ENCODE measurements at places on chromosomes 12 and 14.

DNA sequence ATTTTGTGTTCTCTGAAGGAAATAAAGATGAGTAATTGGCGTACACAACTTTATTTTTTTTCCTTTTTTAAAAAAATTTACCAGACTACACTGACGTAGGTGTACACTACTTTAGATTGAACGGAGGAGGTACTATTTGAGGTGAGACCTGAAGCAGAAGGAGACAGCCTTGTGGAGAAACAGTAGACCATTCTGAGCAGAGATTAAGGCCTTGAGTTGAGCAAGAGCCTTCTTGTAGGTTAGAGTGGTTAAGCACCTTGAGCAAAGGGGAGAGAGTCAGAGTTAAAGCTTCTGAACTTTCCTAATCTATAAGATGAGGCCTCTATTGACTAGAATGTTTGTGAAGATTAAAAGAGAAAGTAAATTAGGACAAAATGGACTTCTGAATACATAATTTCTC is 2.5 kb downstream of the LEMD3 start:
- DNase-seq: no peak

DNA sequence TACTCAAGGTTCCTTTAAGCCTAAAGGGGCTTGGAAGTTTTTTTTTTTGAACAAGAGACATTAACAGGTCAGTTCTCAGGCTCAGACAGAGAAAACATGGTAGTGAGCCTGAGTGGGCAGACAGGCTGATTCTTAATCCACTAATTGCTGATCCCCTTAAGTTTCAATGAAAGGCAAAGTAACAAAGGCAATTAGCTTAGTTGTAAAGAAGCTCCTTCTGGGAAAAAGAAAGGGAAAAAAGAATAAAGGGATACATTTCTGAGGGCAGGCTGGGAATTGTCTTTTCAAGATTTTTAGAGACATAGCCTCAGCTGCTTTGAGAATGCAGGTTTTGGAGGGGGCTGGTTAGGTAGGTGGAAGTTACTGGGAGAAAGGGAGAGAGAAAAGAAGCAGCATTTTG is 133.8 kb downstream of the CFAP54 start:
- DNase-seq: no peak

DNA sequence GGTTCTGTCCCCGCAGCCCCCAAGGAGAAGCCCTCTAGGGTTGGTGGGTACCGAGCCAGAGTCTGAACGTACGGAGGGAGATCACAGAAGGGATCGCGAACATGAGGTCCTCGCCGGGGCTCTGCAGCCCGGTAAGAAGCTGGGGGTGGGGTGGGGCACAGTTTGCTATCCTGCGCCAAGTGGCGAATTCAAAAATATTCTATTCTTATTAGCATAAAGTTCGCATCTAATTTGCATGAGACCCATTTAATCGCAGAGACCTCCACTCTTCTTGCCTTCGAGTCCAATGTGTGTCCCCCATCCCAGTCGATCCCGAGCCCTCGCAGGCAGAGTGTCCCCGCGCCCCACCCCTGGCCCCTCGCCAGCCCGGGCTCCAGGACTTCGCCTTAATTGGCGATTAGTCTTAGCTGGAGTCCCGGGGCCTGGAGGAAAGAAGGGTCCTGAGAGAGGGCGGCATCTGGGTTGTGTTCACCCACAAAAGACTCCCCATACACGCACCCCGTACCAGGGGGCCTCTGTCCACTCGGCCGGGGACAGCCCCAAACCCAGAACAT is 604 bp upstream of the ARHGEF25 start:
- DNase-seq: no peak

- DNase-seq: no peak
Observed at GRCh38 chr14:75315144-75315543, 36.5 kb downstream of the FOS start.

- no peak for DNase-seq
Observed at GRCh38 chr12:107066691-107067090, 26.7 kb downstream of the CRY1 start.

DNA sequence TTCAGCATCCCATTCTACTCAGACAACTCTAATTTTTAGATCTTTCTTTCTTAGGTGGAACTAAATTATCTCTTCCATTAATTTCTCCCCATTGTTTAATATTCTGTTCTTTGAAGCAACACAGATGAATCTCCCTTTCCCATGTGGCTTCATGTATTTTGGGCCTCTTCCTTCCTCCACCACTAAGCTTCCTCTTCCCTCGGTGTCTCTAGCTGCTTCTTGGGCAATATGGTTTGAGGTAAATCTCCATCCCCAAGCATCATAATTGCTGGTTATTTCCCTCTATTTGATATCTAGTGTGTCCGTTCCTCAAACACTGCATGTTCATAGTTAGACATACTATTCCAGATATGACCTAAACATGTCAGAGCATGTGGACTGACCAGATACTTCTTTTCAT is 119.2 kb downstream of the PELI2 start:
- no peak for DNase-seq

DNA sequence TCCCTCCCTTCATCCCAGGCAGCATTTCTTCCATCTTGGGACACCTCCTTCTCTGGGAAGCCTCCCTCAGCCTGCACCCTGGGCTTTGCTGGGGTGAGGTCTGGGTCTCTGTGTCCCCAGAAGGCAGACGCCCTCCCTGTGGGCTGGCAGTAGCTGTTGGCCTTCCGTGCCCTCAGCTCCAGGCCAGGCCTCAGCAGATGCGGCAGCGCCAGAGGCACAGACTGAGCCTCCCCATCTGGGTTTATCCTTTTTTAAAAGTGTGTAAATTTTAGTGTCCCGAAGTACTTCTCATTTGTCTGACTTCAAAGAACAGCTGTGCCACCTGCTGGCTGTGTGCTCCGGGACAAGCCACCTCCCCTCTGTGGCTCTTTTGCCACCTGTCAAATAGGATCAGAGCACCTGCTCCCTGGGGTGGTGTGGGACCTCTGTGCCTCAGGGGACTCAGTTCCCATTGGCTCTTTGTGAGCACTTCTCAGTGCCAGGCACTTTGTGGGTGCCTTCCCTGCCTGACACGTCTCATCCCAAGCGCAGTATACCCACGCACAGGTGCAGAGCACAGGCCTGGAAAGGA is 11.1 kb downstream of the EXOC3L4 start:
- DNase-seq: no peak

DNA sequence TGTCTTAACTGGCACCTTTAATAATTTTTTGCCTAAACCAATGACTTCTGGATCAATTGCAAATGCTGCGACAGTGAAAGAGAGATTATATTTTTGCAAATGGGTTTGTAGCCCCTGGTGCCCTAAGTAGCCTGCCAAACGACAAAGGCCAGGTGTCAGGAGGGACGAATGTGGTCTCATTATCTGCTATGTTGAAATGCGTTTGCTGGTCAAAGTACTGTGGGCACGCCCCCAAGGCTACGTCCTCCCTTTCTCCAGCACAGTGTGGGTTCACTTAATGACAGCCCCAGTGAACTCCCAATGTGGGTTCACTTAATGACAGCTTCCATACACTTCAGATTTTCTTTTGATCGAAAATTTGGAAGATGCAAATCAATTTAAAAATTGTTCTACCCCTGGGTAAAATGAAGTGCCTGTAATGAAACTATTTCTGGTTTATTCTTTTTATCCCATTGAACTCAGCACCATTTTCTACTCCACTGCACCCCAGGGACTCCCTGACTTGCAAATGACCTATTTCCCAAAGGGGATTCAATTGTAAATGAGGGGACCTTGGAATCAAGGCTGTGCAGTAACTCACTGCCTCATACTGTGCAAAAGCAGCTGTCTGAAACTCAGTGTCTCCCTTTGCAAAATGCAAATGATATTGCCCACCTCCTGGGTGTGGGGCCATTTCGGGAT is 1.4 kb downstream of the SERPINA11 start:
- DNase-seq: no peak

DNA sequence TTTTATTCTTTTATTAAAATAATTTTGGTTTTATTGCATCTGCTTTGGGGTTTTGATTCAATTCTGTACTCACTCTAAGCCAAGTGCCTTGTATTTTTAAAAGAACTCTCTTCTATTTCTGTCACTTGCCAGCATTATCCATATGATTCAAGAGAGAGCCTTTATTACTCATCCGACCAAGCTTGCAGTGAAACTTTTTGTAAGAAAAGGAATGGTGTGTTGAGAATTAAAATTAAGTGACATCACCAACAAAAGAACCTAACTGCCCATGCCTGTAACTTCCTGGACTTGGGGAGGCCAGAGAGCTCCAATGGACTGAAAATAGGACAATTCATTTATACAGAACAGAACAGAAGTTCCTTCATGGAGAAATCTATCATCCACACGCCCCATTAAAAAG is 52.1 kb downstream of the GALNT4 start:
- DNase-seq: no peak

GRCh38 chr12:78888568-78888967 is 24.0 kb downstream of the SYT1 start:
- DNase-seq: no peak

- no peak for DNase-seq
Observed at GRCh38 chr12:12017135-12017581, 53.6 kb upstream of the BCL2L14 start.

DNA sequence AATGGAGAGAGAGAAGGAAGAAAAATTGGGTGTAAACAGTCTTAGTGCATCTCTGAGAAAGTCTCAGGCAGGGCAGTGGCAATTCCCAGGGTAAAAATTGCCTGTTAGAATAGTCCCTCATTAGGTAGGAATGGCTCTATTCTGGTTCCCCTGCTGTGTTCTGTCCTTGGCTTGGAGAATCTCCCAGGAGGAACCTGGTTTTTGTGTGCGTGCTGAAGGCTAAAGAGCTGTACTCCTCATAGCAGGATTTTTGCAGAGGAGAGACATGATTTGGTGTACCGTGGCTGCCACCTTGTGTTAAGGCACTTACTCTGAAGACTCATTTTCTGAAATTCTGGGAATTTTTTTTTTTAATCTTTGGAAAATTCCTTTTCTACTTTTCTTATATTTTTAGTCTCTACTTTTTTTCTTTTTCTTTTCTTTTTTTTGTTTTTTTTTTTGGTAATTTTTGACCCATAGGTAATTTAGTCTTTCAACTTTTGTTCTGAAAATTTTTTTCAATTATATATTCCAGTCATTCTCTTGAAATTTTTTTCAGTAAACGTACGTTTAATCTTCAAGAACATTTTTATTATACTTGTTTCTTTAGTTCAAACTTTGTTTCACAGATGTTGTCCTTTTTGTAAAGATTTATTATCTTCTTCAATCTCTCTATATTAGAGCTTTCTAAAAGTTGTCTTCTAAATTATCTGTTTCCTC is 63.8 kb downstream of the FBXO33 start:
- DNase-seq: no peak

GRCh38 chr12:120381752-120382419 is 12.9 kb upstream of the MSI1 start:
- DNase-seq: no peak

GRCh38 chr12:127145929-127146789 is 1120.8 kb upstream of the TMEM132C start:
- DNase-seq: peak; percentile 59

DNA sequence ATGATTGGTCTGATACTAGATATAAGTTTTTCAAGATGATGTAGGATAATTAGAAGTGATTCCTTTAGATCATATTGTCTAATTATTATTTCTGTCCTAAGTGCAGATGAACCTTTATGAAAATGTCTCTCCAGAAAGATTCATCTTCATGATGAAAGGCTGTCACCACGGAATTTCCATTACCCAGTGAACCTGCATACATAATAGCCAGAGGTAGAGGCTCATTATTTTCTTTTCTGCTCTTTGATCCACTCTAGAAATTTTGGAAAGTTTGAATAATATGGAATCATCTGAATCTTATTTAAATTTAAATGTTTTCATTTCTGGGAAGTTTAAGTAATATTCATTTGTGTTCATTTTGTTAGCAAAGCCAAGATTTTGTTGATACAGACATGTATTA is 137.1 kb upstream of the ATP2B1 start:
- DNase-seq: no peak

GRCh38 chr12:45464699-45465098 is 248.8 kb downstream of the ANO6 start:
- no peak for DNase-seq

- DNase-seq: no peak
Observed at GRCh38 chr14:94124582-94125377, 4.6 kb downstream of the IFI27L2 start.

- DNase-seq: no peak
Observed at GRCh38 chr12:93569301-93569655, 3.2 kb upstream of the SOCS2 start.
